Naive thymus-derived CD8-positive, alpha-beta T cell (primary cell): ENCODE measurements at places on chromosomes 16 and 17.
A peak's percentile ranks its signal among the peaks of the same experiment; 100 is the strongest.

DNA sequence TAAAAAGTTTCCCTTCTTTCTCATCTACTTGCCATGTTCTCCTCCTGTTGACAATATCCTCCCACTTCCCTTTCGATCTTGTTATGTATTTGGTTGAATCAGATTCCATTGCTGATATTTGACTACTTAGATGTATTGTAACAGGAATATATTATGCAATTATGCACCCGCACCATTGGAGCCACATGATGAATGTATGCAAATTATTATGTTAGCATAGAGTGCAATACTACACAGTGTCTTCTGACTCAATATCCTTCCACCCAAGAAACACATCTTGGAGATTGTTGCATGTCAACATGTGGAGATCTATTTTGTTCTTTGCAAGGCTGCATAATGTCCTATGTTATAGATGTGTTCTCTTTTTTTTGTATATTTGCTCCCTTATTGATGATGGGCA lies 219.2 kb upstream of the RBFOX1 start:
- no peak overlapping the region for H3K4me3 ChIP-seq
- H3K4me1 ChIP-seq, result no peaks in the 10 kb centered on the region
- H3K36me3 ChIP-seq, result no peaks in the 10 kb centered on the region

DNA sequence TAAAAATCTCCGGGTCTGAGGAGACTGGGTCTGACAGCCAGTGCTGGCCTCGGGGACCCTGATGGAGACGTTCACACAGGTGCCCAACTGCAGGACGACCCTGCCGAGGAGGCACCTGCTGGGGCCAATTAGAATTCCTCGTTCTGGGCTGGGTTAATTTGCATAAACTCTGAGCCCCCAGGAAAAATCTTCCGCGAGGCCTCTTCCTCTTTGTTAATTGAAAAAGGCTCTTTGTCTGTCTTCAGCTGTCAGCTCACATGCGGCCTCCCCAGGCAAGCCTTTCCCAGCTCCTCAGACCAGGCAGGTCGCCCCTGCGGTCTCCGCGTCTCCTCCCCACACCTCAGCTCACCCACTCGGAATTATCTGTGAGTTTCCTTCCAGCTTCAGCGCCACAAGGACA lies 400.2 kb downstream of the SEC14L1 start:
- H3K4me3 ChIP-seq, result no peak overlapping the region
- no peaks in the 10 kb centered on the region for H3K27me3 ChIP-seq
- no peaks in the 10 kb centered on the region for H3K36me3 ChIP-seq
- no peak overlapping the region for H3K27ac ChIP-seq
- peaks cover 3% of the 10 kb centered on the region for H3K4me1 ChIP-seq
- no peak for DNase-seq

DNA sequence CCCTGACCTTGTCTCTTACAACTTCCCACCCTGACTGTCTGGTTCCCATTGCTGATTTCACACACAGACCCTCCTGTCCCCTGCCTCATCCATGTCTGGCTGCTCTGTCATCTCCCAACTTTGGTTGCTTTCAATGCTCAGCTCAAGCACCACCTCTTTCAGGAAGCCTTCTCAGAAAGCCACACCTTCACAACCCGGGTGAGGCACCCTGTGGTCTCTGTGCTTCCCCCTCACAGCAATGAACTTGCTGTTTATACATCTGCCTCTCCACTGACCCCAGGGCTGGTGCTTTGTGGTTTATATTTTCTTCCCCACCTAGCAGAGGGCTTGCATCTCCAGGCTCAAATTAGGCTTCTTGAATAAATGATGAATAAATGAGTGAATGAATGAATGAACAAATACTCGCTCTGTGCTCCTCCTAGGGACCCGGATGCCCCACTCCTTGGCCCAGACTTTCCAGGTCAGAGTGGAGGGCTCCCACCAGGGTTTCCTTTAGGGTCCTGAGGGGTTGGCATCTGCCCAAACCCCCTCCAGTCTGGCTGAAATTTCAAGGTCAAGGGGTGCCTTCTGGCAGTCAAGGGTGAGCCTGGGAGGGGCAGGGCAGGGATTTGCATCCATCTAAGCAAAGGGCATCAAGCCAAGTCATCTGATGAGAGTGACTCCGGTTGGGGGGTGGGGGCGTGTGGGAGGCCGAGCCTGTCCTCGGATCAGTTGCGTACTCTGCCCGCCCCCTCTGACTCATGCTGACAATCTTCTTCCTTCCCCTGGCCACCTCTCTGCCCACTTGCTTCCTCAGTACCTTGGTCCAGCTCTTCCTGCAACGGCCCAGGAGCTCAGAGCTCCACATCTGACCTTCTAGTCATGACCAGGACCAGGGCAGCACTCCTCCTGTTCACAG lies at the start of gene ITGAX:
TSS of gene ITGAX (plus strand) at position 783 of the 898 bp plus-strand sequence. CDS start at position 862, 79 bp downstream.
- DNase-seq, result peak; percentile 44
- H3K4me3 ChIP-seq, result peak within 1 kb of the TSS; percentile 77
- peak within 1 kb of the TSS; percentile 90 for H3K27ac ChIP-seq
- peaks cover 52% of the 10 kb centered on the region for H3K4me1 ChIP-seq
- H3K36me3 ChIP-seq, result no peaks in the 10 kb centered on the region

GRCh38 chr16:30112197-30113030 lies 923 bp downstream of the GDPD3 start:
- DNase-seq, result peak; percentile 15
- H3K4me3 ChIP-seq, result no peak overlapping the region
- peaks cover 44% of the 10 kb centered on the region for H3K36me3 ChIP-seq
- no peaks in the 10 kb centered on the region for H3K27me3 ChIP-seq
- no peak overlapping the region for H3K27ac ChIP-seq
- peaks cover 14% of the 10 kb centered on the region for H3K4me1 ChIP-seq

DNA sequence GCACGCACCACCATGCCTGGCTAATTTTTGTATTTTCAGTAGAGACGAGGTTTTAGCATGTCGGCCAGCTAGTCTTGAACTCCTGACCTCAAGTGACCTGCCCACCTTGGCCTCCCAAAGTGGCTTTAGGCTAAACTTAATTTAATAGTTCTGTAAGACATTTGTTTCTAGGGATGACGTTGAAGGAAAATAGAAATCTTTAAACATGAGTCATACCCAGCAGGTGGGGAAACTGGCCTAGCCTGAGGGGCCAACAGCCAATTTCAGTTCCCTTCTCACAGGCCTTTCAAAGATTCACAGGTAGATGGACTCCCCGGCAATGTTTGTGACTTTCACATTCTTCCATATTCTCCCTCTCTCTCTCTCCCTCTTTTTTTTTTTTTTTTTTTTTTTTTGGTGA lies 18.1 kb upstream of the ITPRIPL2 start:
- no peaks in the 10 kb centered on the region for H3K4me1 ChIP-seq
- H3K27me3 ChIP-seq, result peaks cover 10% of the 10 kb centered on the region
- H3K36me3 ChIP-seq, result peaks cover 2% of the 10 kb centered on the region
- no peak overlapping the region for H3K4me3 ChIP-seq
- no peak for DNase-seq
- H3K27ac ChIP-seq, result no peak overlapping the region

DNA sequence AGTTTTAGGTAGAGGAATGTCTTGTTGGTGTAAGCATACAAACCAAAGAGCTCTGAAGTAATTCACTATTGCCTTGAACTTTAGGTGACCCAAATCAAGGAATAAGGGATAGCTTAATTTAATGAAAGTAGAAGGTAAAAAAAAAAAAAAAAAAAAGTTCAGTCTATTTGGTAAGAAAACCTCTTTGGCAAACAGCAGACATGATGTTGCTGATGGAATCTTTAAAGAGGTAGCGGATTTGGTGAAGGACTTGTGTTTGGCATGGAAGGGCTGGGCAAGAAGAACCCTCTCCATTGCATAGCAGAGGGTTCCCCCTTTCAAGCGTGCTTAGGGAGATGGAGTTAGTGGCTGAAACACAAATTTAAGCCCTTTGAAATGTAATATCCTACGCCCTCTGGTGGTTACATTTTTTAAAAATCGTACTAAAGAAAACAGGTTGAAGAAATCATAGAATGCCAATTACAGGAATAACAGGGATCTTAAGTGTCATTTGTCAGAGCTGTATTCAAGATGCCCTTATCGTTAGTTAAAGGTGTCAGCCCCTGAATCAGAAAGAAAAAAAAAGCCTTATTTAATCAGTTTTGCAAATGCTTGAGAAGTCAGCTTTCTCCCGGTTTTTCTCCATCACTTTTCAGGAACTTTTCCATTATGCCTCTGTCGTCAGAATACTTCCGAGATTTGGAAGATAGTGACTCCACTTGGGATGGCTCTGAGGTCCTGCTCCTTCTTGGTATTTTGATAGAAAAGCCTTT lies 383.1 kb downstream of the KCNJ2 start:
- no peak overlapping the region for H3K27ac ChIP-seq
- no peaks in the 10 kb centered on the region for H3K36me3 ChIP-seq
- no peaks in the 10 kb centered on the region for H3K27me3 ChIP-seq
- H3K4me3 ChIP-seq, result no peak overlapping the region
- DNase-seq, result peak; percentile 6

DNA sequence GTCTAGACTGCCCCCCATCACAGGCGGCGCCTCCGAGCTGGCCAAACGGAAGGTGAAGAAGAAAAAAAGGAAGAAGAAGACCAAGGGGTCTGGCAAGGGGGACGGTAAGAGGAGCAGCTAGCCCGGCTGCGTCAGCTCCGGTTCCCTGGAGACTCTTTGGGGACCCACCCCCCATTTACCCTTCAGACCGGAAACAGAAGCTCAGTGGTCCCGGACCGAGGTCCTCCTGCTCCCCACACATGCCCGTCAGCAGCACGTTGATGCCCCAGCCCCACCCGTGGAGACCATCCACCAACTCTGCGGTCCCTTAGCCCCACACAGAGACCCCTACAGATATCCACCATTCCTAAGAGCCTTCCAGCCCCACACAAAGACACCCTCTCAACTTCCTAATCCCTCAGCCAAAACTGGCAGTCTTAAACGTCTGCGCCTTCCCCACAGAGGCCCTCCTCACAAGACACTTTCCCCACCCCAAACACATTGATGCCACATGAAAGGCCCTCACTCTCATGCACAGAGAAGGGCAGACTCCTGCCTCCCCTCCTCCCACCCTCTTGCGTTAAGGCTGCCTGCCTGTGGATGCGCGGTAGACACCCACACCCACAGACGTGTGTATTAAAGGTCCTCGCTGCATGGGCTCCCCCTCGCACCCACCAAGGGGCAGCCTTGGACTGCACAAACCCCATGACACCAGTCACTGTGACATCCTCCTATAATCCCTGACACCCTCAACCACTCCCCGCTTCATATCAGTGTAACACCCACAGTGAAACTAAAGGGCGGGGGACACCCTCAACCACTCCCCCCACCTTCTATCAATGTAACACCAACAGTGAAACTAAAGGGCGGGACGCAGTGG lies 58.2 kb upstream of the RPH3AL start:
- H3K36me3 ChIP-seq, result no peaks in the 10 kb centered on the region
- H3K27me3 ChIP-seq, result peaks cover 1% of the 10 kb centered on the region
- H3K4me3 ChIP-seq, result peak overlapping the region; percentile 88
- H3K27ac ChIP-seq, result peak overlapping the region; percentile 98
- peaks cover 58% of the 10 kb centered on the region for H3K4me1 ChIP-seq

GRCh38 chr17:41103896-41104295 lies 1.3 kb upstream of the KRTAP4-9 start:
- DNase-seq, result no peak
- H3K27me3 ChIP-seq, result peaks cover 1% of the 10 kb centered on the region
- peaks cover 14% of the 10 kb centered on the region for H3K4me1 ChIP-seq
- H3K4me3 ChIP-seq, result no peak overlapping the region
